ENCODE measurements at places on chromosomes 12 and 14. TPM values are rescaled to one million over a fixed set of nuclear protein-coding genes. Genes with fewer than 3 reads are reported as not detected.
A peak's percentile ranks its signal among the peaks of the same experiment; 100 is the strongest.

Gene EXOC3L4
- total RNA-seq, result 15.2 TPM

Gene SLC35E3
- 6.0 TPM for total RNA-seq

Gene ASPG
- 6.0 TPM for total RNA-seq

- no peak for DNase-seq
These were observed 173.3 kb downstream of the PPM1H start for GRCh38 chr12:62761658-62762057.

GRCh38 chr12:105420659-105421240, 90.3 kb downstream of the C12orf75 start:
- peak; percentile 76 for DNase-seq

Measured in transverse colon (tissue), 4 donors.